ENCODE measurements at places on chromosomes 7 and 10.

DNA sequence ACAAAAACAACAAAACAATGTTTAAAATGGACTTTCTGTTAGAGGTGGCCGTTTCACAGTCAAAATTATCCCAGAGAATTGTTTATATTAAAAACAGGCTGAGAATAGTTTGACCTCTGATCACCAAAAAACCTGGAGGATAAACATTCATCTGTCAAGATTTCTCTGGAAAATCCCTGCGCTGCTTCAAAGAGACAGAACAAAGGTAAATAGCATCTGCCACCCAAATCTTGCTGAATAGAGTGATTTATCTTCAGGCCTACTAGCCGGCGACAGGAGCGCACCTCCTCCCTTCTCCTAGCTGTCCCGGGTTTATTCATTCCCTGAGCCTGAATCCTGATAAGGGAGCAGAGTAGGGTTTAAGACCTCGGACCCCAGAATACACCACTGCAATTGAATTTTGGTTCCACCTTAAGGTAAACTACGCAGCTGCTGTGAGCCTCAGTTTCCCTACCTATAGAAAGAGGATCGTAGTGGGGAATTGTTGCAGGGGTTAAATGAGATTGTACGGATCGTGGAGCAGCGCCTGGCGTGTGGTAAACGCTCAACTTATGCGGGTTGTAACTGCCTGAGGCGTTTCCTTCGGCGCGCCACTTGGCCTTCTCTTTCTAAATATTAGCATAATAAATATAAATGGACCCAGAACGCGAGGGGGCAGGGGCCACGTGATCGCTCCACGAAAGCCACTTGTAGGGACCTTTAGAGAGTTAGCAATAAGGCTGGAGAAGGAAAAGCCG lies 498 bp upstream of the ST7 start:
- no peak for DNase-seq

GRCh38 chr10:13247784-13248183 lies 13.6 kb upstream of the UCMA start:
- no peak for DNase-seq

- DNase-seq, result no peak
Observed at GRCh38 chr7:41134300-41135255, 568.3 kb downstream of the INHBA start.

DNA sequence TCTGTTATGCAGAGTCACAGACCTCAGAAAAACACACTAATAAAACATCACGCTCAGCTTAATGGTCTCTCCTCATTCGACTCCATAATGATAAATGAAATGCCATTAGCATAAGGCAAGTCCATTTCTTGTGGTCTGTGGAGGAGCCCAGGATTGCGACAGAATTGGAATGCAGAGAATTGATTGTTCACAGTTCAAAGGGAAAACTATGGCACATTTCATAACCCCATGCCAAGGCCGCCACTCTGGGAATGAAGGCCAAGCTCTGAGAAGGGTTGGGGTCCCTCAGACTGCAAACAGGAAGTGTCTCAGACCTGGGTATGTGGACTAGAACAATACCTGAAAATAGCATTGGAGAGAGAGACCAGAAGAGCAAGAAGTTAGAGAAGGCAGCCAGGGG lies 398.9 kb downstream of the ADRA2A start:
- peak; percentile 42 for DNase-seq

DNA sequence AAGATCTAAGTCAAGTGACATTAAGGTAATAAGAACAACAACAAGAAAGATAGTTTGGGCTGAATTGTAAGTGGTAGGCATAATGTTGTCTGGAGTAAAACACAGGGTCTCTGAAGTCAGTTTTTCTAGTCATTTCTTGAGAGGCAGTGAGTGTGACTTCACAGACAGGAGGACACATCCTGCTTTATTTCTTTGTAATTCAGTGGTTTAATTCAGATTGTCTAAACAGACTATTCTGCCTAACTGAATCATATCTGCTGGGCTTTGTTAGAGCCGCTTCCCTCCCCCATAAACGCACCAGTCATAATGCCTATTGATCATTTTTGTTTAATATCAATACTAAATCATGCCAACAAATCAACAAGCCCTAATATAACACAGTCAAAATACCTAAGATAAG lies 46.8 kb downstream of the AGK start:
- DNase-seq, result no peak

GRCh38 chr7:142571581-142571980 lies 177.7 kb upstream of the PRSS1 start:
- DNase-seq, result no peak

- DNase-seq, result no peak
Observed at GRCh38 chr7:25356534-25357151, 128.4 kb upstream of the NPVF start.

GRCh38 chr7:147711447-147711846 lies 879.1 kb upstream of the C7orf33 start:
- DNase-seq, result no peak

GRCh38 chr10:80598084-80598798 lies 60.5 kb downstream of the SH2D4B start:
- no peak for DNase-seq

DNA sequence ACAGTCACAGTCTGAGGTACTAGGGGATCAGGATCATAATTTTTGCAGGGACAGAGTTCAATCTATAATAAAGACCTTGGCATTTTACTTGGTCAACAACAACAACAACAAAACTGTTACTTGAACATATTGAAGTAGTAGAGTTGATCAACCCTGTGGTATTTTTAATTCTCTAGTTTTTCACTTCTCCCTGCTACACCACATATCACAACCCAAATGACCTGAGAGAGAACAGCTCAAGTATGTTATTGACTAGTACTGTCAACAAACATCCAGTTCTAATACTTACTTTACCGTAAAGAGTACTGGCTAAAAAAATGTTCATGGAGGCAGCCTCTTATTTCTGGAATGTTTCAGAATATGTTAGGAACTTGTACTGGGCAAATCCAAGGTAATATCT lies 90.5 kb upstream of the FAM3C start:
- no peak for DNase-seq

- DNase-seq, result no peak
Observed at GRCh38 chr10:132030898-132031463, 34.8 kb upstream of the JAKMIP3 start.

- DNase-seq, result no peak
Observed at GRCh38 chr7:8357536-8357935, 75.9 kb upstream of the NXPH1 start.

DNA sequence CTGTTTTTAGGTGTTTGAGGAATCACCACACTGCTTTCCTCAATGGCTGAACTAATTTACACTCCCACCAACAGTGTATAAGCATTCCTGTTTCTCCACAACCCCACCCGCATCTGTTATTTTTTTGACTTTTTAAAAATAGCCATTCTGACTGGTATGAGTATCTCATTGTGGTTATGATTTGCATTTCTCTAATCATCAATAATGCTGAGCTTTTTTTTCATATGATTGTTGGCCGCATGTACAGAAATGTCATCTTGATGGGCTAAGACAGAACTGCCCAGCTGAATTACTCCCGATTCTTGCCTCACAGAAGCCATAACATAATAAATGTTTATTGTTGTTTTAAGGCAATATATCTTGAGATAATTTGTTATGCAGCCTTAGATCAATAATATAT lies 93.1 kb upstream of the DKK1 start:
- no peak for DNase-seq

DNA sequence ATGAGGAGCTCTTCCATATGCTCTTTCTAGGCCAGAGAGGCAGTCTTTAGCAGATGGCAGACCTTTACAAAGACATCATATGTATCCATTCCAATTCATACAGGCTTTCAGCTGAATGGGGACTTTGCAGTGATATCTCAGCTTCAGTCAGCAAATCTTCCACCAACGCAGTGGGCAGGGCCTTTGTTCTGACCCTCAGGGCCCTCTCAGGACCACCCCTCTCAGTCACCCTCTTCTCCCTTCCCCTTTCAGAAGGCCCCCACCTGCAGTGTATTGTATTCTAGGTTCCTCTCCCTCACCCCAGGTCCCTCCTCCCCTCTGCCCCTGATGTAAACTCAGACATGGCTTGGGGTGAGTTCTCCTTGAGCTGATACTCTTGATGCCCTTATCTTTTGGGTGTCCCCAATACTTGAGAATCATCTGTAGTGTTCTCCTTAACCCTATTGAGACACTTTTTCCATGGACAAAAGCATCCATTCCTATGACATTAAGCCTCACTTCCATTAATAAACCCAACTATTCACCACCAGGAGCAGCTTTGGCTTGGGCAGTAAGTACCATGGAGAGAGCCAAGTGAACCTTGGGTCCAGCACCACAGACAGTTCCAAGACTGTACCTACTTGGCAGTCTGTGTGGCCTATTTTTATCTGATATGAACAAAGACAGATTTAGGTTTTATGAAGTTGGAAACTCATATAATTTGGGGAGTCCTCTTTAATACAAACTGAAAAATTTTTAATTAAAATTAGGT lies 62.7 kb downstream of the ADCYAP1R1 start:
- DNase-seq, result peak; percentile 9

- DNase-seq, result no peak
Observed at GRCh38 chr10:116848032-116848943, 1.0 kb upstream of the ENO4 start.

GRCh38 chr7:75945297-75946168 lies 30.6 kb downstream of the POR start:
- no peak for DNase-seq

DNA sequence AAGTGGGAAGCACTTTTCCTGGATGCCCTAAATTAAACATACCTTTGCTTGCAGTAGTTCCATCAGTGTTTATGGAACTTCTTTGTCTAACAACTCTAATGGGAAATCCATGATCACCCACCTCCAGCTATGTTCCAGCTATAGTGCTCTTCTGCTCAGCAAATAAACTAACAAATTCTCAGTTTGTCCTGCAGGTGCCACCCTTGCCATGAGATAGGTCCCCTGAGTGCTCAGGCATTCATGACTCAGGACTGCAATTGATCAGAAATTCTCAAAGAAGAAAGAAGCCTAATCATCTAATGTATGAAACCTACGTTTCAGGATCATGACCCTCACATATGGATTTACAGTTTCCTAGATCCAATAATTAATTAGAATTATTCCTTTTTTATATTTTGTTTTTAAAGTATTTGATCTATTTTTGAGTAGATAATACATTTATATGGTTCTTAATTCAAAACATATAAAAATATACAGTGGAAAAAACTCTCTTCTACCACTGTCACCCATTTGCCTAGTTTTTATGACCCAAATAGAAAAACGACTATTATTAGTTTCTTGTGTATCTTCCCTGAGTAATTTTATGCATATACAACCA lies 48.7 kb upstream of the DYNC1I1 start:
- DNase-seq, result no peak

DNA sequence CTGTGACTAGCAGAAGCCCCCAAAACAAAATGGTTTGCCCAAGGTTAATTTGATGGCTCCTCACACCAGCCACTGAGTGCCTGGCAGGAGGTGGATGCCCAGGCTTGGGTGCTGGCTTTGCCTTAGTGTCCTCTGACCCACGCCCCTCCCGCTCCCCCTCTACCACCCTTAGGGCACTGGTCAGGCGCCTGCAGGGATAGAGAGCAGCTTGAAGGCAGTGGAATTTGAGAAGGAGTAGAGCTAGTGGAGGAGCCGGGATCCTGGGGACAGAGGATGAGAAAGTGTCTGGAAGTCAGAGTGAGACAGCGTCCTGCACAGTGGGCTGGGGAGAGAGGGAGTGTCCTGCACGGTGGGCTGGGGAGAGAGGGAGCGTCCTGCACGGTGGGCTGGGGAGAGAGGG lies 139.4 kb downstream of the DNAJB6 start:
- no peak for DNase-seq

- no peak for DNase-seq
Observed at GRCh38 chr10:74543276-74543675, 283.1 kb upstream of the KAT6B start.

GRCh38 chr7:16839646-16840045 lies 34.8 kb upstream of the AGR2 start:
- peak; percentile 4 for DNase-seq

GRCh38 chr7:96182424-96183158 lies 139.3 kb downstream of the SLC25A13 start:
- no peak for DNase-seq

DNA sequence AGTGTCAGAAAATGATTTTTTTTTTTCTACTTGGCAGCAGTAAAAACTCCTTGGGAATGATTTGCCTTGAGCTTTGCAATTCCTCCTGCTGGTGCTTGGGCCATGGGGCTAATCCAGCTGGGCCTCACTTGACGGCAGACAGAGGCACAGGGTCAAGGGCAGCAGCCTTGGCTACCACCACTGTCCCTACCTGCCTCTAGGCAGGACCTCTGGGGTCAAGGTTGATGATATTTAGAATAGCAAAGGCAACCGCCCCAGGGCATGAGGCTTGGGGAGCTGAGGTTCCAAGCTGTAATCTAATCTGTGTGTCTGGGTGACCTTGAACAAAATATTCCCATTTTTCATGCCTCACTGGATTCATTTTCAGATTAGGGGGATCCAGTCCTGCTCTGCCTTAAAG lies 327.4 kb downstream of the PLXNA4 start:
- no peak for DNase-seq

- no peak for DNase-seq
Observed at GRCh38 chr7:34338961-34339526, 319.0 kb upstream of the NPSR1 start.

DNA sequence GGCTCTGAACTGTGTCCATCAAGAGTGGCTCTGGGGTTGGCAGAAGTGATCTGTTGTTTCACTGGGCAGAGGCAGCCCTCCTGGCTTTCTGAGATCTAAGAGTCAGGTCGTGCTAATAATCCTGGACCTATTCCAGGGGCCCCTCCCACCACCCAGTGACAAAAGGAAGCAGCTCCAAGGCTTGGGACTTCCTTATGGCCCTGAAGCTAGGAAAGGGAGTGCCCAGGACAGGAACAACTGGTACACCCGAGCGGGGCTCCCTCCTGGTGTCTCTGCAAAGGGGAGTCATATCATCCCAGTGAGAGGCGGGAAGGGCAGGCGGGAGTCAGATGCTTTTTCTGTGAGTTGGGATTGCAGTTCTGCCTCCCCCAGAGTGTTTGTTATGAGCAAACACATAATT lies 32.3 kb downstream of the RPS24 start:
- no peak for DNase-seq

- no peak for DNase-seq
Observed at GRCh38 chr10:64846700-64847099, 1325.5 kb downstream of the REEP3 start.

- DNase-seq, result no peak
Observed at GRCh38 chr7:1080252-1080920, 7.5 kb upstream of the GPER1 start.

All from fibroblast of skin of left biceps (primary cell).